ENCODE measurements at places on chromosomes 2 and 18.

DNA sequence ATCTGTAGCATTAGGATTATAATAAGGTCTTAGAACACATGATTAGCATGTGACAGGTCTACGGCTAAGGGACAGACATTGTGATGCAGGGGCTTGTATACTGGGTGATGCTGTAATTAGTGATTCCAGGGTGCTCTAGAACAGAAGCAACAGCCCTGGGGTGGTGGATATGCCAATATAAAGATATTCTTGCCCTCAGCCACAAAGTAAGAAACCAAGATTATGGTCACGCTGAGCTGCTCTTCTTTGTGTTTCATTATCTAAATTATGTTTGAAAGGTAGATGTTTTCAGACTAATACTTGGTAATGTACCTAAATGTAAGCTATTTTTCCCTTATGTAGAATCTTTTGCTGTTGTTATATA, 45.3 kb downstream of the FN1 start:
- no peak for DNase-seq

DNA sequence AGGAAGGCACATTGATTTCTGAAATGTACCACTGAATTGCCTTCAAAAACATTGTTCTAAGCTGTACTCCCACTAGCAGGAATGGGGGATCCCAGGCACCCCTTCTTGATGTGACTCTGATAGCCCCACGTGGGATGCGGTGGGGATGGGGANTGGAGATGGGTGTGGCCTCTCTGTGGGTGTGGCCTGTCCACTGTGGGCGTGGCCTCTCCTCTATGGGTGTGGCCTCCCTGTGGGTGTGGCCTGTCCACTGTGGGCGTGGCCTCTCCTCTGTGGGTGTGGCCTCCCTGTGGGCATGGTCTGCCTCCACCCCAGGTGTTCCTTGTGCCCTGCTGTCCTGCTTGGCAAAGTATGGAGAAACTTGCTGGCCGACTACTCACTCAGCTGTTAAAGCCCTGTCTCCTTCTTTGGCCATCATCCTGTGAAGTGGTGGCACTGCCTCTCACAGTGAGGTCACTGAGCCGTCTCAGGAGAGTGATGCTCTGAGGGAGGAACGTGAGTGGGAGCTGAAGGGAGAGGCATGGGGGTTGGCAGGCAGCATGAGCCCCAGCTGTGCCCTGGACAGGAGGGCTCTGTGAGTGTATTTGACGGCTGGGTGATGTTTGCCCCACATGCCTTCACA, 6.7 kb upstream of the PARD6G start:
- DNase-seq: no peak

- DNase-seq: no peak
These were observed 111.0 kb upstream of the RASGRP3 start for GRCh38 chr2:33365264-33365970.

GRCh38 chr2:128396500-128396891, 77.8 kb upstream of the HS6ST1 start:
- DNase-seq: no peak

GRCh38 chr2:172072303-172072702, 13.0 kb upstream of the DLX1 start:
- DNase-seq: no peak

DNA sequence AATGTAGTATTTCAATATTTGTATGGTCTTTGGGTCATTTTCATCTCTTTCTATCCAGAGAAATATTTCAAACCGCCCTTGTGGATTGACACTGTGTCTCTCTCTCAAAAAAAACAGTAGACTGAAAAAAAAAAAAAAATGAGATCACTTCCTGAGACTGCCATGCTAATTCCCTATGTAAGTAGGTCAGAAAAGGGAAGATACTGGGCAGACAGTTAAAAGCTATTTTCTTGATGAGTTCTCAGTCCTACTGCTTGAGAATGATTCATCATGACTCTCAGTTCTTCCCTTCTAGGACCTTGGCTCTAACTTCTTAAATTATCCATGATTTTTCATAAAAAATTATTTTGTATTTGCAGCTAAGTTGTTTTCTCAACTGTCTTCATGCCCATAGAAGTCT, 672.3 kb upstream of the REG3G start:
- no peak for DNase-seq

GRCh38 chr2:234950730-234951663, 820 bp upstream of the SH3BP4 start:
- DNase-seq: no peak

All from caudate nucleus (tissue), 63 donors.